Frontal cortex (tissue), 4 donors: ENCODE measurements at places on chromosomes 6 and 20. TPM values are rescaled to one million over a fixed set of nuclear protein-coding genes. Genes with fewer than 3 reads are reported as not detected.

The TDP2 gene
- total RNA-seq, result 27.3 TPM

DNA sequence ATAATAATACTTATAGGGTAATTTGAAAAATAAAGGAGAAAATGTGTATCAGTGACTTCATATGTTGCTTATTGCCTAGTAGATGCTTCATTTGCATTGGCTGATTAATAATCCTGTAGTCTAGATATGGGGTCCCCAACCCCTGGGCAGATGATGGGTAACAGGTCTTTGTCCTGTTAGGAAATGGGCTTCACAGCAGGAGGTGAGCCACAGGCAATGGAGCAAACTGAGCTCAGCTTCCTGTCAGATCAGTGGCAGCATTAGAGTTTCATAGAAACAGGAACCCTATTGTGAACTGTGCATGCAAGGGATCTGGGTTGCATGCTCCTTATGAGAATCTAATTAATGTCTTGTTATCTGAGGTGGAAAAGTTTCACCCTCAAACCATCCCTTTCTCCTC is 1049.5 kb upstream of the EPHA7 start:
- no peak for DNase-seq

The IDH3B gene
- total RNA-seq, result 76.2 TPM

DNA sequence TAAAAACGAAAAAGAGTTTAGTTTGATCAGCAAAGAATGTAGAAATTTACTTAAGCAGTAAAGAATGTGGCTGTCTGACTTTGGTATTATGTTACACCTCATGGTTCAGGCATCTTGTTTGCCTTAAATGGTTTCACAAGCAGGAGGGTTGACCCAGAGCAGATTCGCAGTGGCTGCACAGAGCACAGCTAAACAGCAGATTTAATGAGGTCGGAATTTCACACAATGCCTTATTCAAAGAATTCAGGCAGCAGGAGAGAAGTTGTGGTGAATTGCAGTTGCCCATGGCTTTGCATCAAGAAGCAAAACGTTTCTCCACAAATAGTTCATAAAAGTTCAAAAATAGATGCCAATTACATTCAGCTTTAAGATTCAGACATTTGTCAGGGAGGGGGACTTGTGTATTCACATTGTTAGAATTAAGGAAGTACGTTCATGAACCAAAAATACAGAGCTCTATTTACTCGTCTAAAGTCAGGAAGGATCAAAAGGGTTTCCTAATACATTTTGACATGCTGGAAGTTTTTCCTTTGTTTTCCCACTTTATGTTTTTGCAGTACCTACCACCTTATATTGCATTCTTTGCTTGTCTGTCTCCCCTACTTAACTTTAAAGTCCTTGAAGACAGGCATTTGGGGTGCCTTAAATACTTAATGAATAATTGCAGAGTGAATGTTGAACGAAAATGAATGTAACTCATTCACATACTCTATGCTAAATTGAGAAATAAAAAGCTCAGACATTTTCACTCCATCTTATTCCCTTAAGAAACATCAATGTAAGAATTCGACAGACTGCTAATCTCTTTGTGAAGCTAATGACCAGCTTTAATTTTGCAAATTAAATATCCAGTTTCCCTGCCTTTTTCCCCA is 1163.6 kb upstream of the CITED2 start:
- DNase-seq, result no peak

DNA sequence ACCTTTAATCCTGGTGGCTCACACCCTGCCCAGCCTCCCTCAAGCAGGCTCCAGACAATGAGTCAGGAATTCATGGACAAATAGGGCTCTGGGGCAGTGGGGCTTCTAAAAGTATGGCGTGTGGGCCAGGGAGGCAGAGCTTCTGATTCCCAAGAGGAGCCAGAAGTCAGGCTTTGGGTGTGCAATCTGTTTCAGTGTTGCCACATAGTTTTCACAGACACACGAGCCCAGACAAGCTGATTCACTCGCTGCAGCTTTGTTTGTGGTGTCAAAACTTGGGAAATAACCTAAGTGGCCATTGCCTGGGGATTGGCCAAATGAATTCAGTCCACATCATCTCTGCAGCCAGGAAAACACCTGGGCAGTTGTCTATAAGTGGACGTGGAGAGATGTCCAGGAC is 9.2 kb downstream of the PEDS1 start:
- no peak for DNase-seq

The DNAH8 gene
- total RNA-seq, result under 0.01 TPM

DNA sequence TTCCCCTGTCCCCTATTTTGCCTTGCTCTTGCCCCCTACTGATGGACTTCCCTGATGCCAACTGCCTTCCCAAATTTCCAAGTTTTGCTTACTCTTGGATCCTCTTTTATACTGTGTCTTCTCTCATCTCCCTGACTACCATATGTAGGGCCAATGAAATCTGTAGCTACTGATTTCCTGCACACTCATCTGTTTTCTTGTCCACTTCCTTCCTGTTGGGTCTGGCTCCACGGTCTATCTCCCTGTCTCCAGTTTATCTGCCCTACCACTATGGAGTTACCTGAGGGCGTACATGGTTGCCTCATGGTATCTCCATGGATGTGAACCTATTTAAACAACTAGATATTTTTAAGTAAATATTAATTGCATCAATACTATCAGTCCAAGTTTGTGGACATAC is 140.3 kb upstream of the MCHR2 start:
- DNase-seq, result no peak

- no peak for DNase-seq
These were observed 31.8 kb downstream of the TBC1D7 start for GRCh38 chr6:13296536-13296997.

DNA sequence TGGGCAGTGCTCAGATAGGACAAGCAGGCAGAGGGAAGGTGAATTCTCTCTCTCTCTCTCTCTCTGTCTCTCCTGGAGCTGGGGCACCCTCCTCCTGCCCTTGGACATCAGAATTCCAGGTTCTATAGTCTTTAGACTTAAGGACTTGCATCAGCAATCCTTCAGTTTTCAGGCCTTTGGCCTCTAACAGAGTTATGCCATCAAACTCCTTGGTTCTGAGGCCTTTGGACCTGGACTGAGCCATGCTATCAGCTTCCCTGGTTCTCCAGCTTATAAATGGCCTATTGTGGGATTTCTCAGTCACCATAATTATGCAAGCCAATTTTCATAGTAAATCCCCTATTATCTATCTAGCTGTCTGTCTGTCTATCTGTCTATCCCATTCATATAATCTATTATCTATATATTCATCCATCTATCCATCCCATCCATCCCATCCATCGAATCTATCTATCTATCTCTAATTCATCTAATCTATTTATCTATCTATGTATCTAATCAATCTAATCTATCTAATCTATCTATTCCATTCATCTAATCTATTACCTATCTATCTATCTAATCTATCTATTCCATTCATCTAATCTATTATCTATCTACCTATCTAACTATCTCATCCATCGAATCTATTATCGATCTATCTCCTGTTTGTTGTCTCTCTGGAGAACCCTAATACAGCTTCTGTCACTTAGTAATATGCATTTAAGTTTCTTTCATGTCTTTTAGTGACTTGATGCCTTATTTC is 48.2 kb upstream of the HIVEP1 start:
- no peak for DNase-seq

- DNase-seq, result no peak
These were observed 71.5 kb upstream of the HDAC2 start for GRCh38 chr6:114042267-114043016.

The TGM6 gene
- total RNA-seq, result not detected

- DNase-seq, result no peak
These were observed 11.6 kb downstream of the MAFB start for GRCh38 chr20:40677343-40677924.

The GHRH gene
- not detected for total RNA-seq

- DNase-seq, result peak; percentile 14
These were observed 102.8 kb downstream of the MOXD1 start for GRCh38 chr6:132298344-132298949.

DNA sequence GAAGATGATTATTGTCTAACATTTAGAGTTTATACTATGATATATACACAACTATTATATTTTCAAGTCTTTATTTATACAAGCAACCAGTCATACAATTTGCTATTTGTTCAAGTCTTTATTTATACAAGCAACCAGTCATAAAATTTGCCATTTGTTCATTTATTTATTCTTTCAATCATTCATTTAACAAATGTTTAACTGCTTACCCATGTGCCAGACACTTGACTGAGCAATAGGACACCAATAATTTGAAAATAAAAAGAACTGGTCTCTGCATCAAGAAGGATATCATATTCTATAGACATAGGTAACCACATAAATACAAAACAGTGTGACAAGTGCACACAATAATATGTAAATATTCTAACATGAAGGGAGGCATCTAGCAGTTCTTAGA is 20.3 kb downstream of the GRIK2 start:
- no peak for DNase-seq

The COL9A1 gene
- total RNA-seq, result 3.3 TPM

DNA sequence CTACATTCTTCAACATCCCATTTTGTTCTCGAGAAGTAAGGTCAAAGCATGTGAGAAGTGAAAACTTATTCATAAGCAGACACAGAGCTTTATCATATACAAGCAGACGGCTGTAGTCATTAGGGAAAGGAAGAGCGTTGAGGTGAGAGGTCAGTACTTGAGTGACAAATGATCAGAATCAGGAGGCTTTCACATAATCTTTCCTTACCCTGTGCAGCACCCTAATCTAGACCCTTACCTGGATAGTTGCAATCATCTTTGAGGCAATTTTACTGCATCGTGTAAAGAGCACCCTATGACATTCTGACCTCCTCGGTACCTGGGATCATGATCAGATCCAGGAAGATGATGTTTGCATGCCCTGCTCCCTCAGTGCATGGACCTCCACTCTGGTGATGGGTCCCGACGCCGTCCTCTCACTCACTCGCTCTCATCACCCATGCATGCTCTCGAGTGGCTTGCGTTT is 62.7 kb downstream of the RNF182 start:
- no peak for DNase-seq

The LST1 gene
- 1.2 TPM for total RNA-seq

GRCh38 chr6:106874481-106874880 is 100.0 kb downstream of the CD24 start:
- DNase-seq, result no peak

The HSPA1A gene
- 111 TPM for total RNA-seq

DNA sequence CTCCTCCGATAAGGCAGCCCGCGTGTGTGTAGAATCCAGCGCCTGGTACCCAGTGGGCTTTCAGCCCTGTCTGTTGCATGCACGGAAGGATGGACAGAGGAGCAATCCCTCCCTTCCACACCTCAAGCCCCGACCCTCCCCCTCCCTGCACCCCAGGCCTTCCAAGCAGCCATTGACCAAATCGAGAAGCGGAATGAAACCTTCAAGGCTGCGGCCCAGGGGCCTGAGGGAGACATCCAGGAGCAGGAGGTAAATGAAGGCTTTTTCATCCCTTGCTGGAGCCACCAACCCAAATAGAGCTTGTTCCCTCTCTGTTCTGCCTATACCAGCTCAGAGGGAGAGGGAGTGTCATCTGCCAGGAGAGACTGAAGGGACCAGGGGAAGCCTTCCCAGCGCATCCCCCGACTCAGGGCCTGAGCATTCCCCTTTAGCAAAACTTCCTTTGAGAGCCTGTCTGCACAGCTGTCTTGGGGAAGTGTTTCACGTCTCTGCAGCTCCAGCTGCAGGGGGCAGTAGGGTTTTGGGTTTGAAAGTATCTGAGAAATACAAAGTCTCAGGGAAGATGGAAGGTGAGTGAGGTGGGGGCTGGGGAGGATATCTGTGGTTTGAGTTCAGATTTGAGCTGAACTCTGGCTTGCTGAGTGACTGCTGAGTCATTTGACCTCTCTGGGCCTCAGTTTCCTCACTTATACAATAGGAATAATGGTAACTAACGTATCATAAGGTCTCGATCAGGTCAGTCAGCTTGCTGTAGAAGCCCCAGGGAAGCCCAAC is 16.1 kb downstream of the FGD2 start:
- no peak for DNase-seq

- no peak for DNase-seq
These were observed 483.8 kb upstream of the EYS start for GRCh38 chr6:66190858-66191257.

The SNAI1 gene
- not detected for total RNA-seq

The OLIG3 gene
- not detected for total RNA-seq

The PARD6B gene
- 20.4 TPM for total RNA-seq

- peak; percentile 24 for DNase-seq
These were observed 619 bp downstream of the DAAM2 start for GRCh38 chr6:39792540-39793450.

The ETV7 gene
- not detected for total RNA-seq

DNA sequence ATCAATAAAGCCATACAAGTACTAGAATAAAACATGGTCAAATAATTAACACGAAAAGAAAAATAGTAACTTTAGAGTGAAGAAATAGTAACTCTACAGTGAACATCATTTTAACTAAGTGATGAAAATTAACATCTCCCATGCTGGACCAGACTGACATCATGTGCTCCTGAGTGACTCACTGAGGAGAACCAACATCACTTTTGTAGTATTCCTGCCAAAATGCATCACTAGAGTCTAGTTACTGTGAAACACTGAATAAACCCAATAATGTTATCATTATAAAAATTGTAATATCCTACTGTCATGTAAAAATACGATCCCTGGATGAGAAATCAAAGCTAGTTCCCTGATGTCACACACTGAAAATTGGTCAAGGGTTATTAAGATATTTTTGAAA is 361.3 kb downstream of the CD109 start:
- no peak for DNase-seq

The ASIP gene
- total RNA-seq, result not detected

- DNase-seq, result no peak
These were observed 2.8 kb downstream of the ANKRD60 start for GRCh38 chr20:58225452-58226200.

GRCh38 chr6:114718716-114719270 is 376.0 kb upstream of the HS3ST5 start:
- no peak for DNase-seq

GRCh38 chr6:130958468-130958867 is 104.6 kb downstream of the EPB41L2 start:
- DNase-seq, result no peak

The ARFGEF2 gene
- total RNA-seq, result 26.9 TPM

DNA sequence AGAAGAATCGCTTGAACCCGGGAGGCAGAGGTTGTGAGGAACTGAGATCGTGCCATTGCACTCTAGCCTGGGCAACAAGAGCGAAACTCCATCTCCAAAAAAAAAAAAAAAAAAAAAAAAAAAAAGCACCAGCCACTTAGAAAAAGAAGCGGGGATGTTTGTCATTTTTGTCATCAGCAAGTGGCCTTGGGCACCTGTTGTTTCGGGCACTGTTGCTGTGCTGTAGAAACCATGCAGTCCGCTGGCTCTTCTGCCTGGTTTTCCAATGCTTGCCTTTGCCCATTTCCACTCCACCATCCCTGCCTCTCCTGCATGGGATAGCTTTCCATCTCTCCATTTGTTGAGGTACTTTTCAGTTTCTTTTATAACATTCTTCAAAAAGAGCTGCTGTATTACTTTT is 129.3 kb downstream of the ARID1B start:
- no peak for DNase-seq

The CTCFL gene
- total RNA-seq, result not detected

GRCh38 chr6:7992002-7992815 is 72.0 kb downstream of the BLOC1S5 start:
- DNase-seq, result peak; percentile 56

The TOX2 gene
- total RNA-seq, result 0.41 TPM

The FNDC1 gene
- 1.2 TPM for total RNA-seq

GRCh38 chr6:42984924-42985475 is 630 bp downstream of the PPP2R5D start:
- no peak for DNase-seq
